Activated naive CD4-positive, alpha-beta T cell (primary cell): ENCODE measurements at places on chromosomes 2 and 18.

DNA sequence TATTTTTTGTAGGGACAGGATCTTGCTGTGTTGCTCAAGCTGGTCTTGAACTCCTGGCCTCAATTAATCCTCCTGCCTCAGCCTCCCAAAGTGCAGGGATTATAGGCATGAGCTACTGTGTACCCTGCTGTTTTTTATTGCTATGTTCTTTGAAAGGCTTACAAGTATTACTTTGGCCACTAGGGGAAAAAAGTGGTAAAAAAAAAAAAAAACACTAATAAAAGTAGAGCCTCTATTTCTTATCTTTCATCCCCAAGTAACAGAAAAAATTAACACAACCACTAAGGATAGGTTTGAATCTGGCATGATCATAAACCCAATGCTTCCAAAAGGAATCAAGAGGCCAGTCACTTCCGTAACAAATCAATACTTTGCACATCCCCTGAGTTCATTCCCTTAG lies 11.6 kb downstream of the NOL10 start:
- DNase-seq: no peak

DNA sequence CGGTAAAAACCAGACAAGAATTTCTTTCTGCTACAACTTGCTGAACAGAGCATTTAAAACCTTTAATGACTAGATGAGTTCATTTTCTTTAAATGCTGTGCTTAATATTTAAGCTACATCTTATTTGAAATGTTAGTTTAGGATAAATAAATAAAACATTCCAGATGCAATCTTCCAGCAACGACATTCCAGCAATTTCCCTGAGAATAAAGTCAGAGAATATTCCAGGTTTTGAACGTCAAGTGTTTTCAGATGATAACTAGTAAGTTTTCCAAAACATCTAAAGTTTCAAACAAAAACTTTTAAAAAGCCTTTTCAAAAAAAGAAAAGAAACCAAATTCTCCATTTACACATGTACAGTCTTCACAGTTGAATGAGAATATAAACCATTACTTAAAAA lies 104.8 kb downstream of the PPP1R1C start:
- DNase-seq: no peak

GRCh38 chr18:70334728-70335329 lies 46.0 kb downstream of the SOCS6 start:
- no peak for DNase-seq

DNA sequence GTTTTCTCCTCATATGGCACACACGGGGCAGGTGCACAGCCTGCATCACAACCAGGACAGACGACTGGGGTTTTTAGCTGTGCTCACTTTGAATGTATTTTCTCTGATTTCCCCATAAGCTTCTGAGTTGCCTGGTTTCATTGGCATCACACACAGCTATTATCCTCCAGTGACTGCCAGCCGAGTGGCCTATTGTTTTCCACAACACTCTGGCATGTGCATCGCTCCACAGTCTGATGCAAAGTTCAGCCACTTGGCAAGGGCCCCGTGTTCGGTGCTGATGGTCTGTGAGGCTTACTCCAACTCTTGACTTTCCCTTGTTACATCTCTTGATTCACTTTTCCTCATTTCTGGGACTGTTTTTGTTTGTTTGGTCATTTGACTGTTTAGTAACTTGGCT lies 593.1 kb downstream of the CBLN2 start:
- DNase-seq: no peak

DNA sequence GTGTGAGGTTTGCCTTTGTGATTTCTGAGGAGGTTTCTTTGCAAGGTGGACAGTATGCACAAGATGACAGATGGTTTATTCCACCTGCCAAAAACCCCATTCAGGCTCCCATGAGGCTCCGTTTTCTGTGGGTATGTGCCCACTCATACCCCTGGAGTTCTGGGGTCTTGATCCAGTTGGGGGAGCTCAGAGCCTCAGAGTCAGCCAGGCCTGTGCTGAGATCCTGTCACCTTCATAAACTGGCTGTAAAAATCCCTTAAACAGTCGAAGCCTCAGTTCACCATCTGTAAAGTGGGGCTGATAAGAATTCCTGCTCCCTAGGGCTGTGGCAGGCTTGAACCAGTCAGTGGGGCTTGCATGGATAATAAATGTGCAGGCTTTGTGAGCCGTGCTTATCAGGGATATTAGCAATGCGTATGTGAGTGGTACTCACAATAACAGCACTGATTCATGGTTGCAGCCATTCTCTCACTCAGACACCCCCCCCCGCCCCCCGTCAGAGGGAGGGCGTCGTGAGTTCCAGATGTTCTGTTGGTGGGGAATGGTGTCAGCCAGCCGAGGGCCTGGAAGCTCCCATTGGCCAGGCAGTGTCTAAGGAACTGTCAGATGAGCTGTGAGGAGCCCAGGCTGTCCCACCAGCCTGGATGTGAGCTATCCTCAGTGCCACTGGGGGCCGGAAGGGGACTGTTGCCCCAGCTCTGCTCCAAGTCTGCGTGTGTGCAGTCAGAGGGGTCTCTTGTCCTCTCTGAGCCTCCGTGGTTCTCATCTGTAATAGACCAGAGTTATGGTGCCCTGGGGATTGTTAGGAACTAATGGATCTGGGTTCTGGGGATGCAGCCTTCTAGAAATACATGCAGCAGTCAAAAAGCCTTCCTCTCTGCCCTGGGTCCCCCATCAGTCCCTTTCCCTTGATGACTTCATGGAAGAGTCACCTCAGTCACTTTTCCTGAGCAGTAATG lies 51.7 kb downstream of the KCNIP3 start:
- DNase-seq: no peak

- DNase-seq: no peak
Measured at GRCh38 chr2:75729861-75730260, 19.1 kb upstream of the GCFC2 start.

DNA sequence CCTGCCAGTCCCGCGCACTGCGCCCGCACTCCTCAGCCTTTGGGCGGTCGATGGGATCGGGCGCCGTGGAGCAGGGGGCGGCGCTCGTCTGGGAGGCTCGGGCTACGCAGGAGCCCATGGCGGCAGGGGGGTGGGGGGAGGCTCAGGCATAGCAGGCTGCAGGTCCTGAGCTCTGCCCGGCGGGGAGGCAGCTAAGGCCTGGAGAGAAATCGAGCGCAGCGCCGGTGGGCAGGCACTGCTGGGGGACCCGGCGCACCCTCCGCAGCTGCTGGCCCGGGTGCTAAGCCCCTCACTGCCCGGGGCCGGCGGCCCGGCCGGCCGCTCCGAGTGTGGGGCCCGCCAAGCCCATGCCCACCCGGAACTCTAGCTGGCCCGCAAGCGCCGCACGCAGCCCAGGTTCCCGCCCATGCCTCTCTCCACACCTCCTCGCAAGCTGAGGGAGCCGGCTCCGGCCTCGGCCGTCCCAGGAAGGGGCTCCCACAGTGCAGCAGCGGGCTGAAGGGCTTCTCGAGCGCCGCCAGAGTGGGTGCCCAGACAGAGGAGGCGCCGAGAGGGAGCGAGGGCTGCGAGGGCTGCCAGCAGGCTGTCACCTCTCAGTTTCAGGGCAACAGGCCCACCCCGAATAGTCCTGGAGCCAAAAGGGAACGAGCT lies 74.1 kb downstream of the PSMG2 start:
- DNase-seq: no peak

DNA sequence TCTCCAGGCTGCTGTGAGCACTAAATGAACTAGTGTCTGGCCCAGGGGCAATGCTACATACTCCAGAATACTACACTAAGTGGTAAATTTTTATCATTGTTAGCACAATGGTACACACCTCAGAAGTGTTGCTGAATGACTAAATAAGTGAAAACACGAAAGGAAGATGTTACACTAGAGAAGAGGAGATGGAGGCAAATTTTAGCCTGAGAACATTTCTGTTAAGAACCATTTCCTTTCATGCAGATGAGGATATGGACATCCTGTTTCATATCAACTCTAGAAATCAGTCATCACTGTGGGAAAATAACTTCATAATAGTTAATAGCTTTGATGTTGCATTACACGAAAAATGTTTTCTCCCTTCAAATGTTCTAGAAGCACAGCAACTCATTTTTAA lies 117.6 kb upstream of the STK17B start:
- no peak for DNase-seq

DNA sequence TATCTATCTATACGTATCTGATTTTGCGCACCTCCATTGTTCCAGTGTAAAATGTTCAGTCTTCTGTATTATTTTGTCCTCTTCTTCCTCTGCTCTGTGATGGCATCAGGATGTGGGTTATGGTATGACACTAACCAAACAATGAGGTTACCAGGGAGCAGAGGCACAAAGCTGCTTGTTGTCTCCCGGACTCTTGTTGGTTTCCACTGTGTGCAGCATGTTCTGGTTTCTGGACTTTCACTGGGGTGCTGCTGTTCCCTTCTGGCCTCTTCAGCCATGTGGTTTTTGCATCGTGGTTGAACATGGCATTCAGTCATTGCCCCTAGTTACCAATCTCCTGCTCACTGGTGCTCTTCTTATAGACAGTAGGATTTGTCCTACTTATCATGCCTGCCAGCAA lies 665.9 kb downstream of the CBLN2 start:
- no peak for DNase-seq

DNA sequence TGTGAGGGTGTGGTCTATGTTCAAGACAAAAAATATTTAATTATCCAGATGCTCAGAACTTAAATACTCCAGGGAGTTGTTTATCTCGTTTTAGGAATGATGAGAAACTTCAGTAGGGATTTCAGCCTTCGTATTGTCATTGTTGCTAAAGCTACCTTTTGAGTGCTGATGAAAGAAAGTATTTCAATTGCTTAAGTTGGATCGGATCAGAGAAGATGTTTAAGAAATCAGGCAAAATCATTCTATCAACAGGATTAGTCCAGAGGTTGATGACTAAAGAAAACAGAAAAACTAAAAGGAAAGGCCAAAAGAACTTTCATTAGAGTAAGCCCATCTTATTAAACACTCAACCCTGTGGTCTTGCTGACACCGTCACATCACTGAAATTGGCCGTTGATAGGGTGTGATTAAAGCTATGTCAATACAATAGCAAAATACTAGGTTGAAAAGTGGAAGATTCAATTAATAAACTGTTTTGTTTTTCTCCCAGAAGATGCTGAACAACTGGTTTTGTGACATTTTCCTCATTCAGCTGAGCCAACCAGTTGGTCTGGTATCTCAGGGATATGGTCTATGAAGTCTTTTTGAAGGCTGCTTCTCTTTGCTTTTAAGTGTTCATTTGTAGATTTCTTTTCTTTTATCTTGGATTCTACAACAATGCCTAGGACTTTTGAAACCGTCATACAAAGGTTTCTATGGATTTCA lies 551.7 kb downstream of the SLC4A3 start:
- no peak for DNase-seq

GRCh38 chr2:26346454-26347053 lies at the start of gene ADGRF3:
Gene ADGRF3, minus strand, starts transcription at chr2:26346789. Its CDS starts 555 bp downstream, at chr2:26346234.
- DNase-seq: no peak

GRCh38 chr2:235303499-235304291 lies 190.1 kb upstream of the AGAP1 start:
- no peak for DNase-seq
